D341Med (cell line): ENCODE measurements at places on chromosomes 11 and 22.

DNA sequence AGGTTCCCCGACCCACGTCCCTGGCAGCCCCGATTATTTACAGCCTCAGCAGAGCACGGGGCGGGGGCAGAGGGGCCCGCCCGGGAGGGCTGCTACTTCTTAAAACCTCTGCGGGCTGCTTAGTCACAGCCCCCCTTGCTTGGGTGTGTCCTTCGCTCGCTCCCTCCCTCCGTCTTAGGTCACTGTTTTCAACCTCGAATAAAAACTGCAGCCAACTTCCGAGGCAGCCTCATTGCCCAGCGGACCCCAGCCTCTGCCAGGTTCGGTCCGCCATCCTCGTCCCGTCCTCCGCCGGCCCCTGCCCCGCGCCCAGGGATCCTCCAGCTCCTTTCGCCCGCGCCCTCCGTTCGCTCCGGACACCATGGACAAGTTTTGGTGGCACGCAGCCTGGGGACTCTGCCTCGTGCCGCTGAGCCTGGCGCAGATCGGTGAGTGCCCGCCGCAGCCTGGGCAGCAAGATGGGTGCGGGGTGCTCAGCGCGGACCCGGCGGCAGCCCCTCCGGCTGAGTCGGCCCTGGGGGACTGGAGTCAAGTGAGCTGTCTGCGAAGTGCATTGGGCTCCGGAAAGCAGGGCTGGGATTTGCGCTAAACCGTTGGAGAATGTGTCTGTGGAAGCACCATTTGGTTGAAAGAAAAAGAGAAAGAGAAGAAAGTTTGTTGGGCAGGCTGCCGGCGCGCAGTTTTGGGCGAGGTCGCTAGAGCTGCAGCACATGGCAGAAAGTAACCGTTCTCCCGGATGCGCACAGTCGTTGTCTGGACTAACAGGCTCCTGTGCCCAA lies at the start of gene CD44:
Gene CD44, plus strand, starts transcription at position 229 of the 779 bp plus-strand sequence. Its CDS starts 133 bp downstream, at position 362.
- peak; percentile 55 for DNase-seq

DNA sequence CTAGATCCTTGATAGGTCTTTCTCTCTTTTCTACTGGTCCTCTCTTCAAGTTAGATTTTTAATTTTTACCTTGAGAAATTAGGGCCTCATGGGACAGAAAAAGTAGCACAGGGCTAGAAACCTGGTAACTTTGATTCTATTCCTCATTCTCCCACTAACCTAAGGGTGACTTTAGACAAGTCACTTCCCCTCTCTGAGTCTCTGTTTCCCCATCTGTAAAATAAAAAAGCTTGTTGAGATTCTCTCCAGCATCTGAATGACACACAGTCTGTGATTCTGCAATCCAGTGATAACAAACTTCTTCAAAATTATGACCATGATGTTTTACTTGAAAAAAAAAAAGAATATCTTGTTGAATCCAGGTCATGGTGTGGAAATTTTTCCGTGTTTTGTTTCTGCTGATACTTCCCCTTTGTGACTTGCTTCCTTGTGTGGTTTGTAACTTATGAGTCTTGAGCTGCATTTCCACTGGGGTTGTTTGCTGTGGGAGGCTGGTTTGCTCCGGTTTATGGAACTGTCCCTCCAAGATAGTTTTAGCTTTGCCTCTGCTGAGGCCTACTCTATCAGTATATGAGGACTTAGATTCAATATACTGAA lies 9.8 kb upstream of the MPEG1 start:
- no peak for DNase-seq

GRCh38 chr11:69130654-69131053 lies 25.1 kb upstream of the SMIM38 start:
- no peak for DNase-seq

GRCh38 chr22:44972363-44973083 lies 37.3 kb downstream of the PHF21B start:
- DNase-seq, result no peak

GRCh38 chr11:44377914-44378321 lies 68.0 kb upstream of the ALX4 start:
- no peak for DNase-seq

GRCh38 chr22:21753374-21754111 lies 17.9 kb upstream of the YPEL1 start:
- DNase-seq, result no peak

- peak; percentile 44 for DNase-seq
These were observed 1236.4 kb downstream of the FAM181B start for GRCh38 chr11:81497202-81497804.

GRCh38 chr22:46251816-46252380 lies 1.8 kb upstream of the CDPF1 start:
- DNase-seq, result no peak

- DNase-seq, result no peak
These were observed 751 bp downstream of the FIBIN start for GRCh38 chr11:26994631-26995095.

DNA sequence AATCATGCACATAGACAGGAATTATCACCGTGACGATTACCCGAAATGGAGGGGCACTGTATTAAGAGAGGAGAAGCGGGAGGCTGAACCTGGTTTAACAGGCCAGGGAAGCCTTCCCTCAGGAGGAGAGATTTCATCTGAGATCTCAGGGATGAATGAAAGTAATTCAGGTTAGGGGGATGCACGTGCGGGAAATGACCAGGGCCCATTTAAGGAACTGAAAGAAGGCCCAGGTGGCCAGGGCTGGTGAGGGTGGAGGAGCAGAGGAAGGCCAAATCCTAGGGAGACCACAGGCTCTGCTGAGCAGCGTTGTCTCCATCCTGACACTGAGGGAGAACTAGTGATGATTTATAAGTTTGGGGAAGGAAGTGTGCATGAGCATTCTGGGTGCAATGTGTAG lies 16.3 kb upstream of the OPCML start:
- no peak for DNase-seq

DNA sequence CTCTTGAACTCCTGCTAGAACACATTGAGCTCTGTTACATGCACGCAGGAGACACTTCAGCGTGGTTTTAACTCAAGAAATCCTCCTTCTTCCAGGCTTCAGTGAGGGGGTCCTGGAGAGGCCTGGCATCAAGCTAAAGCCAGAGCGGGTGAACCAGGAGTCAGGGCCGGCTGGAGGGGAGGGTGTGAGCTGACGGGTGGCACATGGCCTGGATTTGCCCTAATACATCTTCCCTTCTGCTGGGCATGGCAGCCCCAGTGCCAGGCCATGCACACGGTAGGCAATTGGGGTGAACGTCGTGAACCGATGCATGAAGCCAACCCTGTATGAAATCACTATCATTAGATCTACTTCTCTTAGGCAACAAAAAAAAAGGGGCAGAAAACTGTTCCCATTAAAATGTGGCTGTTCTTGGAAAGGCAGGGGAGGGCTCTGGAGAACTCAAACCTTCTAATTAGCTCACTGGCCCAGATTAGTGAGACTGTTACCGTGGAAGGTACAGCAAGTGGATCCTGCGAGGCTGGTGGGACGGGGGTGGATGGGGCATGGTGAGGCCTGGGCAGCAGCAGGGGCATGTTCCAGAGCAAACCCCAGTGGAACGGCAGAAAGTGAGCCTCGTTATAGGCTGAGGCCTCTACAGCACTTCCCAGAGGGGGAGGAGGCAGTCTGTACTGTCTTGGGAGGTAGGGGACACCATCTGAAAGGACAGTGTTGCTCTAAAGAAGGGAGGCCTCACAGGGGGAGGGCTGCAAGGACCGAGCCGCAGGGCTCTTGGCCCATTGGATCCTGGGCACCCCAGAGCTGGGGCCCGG lies 10.6 kb downstream of the IFT27 start:
- no peak for DNase-seq

DNA sequence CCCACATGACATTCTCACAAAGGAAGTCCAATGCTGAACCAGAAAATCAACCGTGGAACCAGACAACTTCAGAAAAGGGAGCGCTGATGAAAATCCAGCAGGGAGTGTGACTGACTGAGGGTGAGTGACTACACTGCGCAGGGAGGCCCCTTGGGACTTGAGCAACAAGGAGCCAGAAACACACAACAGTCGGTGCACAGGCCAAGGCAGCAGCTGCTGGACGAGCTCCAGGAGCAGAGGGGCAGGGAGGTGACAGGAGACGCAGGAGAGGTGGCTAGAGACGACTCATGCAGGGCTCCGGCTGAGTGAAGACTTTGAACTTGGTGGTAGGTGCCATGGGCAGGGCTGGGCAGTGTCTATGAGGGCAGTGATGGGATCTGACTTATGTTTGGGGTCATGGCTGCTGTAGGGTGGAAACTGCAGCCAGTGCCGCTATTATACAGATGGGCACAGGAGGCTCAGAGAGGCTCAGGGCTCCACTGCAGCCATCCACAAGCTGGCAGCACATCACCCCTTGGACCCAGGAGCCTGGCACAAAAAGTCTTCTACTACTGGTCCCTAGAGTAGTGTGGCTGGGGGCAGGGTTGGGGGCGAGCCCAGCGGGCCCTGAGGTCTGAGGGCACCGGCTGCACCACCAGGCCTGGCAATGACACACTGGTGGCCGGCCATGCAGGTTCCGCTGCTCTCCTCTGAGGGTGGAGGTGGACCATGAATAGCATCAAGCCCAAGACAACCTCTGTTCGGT lies 10.3 kb upstream of the FADD start:
- no peak for DNase-seq

- no peak for DNase-seq
These were observed 83.2 kb downstream of the TRIM29 start for GRCh38 chr11:120054753-120055045.

- no peak for DNase-seq
These were observed 44.8 kb downstream of the BUD13 start for GRCh38 chr11:116727990-116728389.

DNA sequence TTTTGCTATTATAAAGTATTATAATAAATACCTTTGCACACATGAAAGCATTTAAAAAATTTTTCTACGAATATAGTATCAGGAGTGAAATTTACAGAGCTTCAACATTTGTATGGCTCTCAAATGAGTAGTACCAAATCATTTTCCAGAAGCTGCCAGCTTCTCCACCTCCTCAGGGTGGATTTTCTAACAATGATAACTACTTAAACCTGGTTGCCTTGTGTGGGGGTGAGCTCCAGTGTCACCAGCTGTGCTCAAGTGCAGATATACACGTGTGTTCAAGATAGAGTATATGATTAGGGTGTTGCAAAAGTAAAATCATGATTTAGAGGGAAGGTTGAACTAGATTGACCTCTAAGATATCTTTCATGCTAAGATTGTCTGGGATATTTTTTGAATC lies 48.2 kb downstream of the HORMAD2 start:
- no peak for DNase-seq

DNA sequence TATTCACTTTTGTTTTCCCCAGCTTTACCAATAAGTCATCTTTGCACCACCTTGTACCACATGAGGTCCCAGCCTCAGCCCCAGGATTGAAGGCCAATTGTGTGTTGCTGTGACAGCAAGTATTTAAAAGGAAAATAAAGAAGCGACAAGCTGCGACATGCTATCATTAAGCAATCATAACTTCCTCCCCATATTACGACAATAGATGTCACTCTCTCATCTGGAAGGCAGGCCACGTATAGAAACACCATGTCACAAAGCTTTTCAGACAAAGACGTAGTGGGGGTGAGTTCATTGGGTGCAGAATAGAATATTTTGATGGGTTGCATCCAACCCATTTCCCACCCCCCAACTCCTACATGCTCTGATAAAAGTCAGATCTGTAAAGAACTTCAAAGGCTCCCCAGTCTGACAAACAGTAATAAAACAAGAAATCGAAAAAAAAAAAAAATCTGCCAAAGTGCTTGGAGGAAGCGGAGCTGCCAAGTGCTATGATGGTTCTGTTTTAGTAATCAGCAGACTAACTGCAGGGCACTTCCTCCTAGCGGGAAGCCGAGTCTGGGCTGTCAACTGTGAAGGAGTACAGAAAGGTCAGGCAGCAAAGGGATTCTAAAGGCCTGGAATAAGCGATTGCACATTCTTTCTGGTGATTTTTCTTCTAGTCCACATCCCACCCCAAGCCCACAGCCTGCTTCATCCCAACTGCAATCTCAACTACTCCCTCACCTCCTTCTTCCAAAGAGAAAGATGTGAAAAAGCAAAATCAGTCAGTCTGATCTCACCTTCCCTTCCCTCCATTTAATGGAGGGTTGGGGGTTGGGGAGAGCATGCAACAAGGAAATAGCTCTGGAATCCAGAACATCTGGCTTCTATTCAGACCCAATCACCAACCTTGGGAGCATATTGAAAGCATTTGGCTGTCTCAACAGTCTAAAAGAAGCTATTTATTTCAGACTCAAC lies 131.4 kb upstream of the UBASH3B start:
- DNase-seq, result no peak

DNA sequence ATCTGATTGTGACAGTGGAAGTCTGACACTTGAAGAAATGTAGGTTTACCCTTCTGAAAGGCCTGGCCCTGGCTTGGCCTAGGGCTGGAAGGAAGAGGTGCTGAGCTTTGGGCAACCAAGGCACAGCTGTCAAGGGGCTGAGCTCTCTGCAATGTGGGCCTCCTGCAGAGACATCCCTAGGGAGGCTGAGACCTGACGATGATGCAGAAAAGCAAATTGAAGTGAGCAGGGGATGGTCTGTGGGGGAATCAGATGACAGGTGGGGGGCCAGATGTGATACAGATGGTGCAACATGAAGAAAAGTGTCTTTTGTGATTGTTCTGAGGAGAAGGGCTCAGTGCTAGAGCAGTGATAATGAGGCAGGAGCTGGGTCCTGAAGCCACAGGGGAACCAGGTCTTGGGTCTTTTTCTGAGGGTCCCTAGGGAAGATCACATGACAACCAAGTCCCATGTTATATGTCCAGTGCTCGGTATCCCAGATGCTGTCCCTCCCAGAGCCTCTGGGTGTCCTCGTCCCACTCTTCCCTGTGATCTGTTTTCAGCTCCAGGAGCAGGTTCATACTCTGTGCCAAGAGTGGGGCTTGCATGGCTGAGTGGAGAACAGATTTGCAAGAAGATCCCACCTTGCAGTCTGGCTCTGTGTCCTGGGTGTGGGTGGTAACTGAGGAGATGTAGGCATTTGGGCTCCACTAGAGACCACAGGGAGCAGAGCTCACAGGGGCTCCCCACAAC lies 79.9 kb upstream of the VPREB1 start:
- no peak for DNase-seq

DNA sequence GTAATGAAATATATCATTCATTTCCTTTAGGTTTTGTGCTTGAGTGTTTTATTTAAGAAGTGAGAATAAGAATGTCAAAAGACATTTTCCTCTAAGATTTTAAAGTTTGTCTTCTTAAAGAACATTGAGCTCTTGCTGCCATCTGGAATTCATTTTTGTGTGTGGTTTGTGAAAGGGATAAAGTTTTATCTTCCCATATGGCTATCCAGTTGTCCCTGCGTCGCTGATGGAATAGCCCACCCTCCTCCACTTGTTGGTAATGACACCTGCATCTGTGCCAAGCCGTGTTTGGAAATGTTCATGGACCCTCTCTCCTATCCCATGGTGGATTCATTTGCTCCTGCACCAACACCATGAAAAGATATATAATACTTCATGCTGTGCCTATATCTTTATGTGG lies 901.5 kb downstream of the BRD1 start:
- no peak for DNase-seq

GRCh38 chr11:62201376-62201775 lies 7.1 kb upstream of the SCGB2A1 start:
- DNase-seq, result no peak

DNA sequence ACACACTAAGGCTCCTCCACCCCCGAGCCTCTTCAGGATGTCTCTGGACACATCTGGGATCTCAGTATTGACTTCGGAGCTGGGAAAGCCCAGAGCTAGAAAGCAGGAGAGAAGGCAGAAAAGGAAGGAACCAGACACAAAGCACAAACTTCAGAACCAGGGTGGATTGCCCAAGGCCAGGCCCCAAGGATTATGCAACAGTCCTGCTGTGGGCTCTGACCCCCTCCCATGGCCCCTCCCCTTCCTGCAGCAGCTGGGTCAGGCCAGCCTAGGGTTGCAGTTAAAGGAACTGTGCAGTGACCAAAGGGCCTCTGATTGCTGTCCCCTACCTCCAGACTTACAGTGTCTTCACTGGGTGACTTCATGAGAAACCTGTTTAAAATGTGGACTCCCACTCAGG lies 5.3 kb downstream of the KCNE3 start:
- no peak for DNase-seq
